ENCODE measurements at places on chromosomes 2 and 18.
A peak's percentile ranks its signal among the peaks of the same experiment; 100 is the strongest.

DNA sequence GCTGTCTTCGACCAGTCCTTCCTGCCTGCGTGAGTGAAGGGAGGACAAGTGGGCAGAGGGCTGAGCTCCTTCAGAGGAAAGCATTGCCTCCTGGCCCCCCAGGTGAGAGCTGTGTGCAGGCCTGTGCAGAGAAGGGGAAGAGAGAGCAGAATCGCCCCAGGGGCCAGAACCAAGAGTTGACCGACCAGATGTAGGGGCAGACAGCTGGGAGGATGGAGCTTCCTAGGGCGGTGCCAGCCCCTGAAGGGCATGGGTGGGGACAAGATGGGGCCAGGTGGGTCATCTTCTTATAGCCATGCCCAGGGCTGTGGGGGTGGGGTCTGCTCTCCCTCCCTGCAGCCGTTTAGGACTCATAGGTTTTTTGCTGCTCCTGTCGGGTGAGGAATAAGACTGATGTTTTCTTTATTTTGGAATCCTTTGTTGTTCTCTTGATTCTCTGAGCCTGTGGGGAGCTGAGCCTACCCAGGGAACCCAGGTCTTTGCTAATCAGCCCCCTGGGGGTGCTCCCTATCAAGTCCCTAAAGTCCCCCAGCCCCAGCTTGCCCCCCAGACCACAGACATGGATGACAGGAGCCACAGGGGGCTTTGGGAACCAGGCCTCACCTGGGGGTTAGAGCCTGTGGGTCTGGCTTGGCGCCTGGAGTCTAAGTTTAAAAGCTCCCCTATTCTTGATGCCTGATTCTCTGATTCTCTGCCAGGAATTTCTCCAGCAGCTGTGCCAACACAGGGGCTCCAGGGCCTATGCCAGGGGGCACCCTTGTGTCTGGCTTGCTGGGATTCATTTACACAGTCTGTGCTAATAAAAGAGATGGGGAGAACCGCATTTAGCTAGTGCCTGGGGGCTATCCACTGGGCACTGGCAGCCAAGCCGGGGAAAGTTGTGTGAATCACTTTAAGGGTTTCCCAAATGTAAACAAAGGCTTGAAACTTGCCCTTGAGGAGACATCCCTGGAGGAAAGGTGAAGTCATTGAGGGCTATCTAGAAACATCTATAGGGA is 9.3 kb upstream of the EFHD1 start:
- no peak for DNase-seq

GRCh38 chr2:215002500-215002899 is 135.9 kb downstream of the ABCA12 start:
- DNase-seq: peak; percentile 33

- DNase-seq: no peak
Measured at GRCh38 chr2:63488118-63488713, 100.1 kb downstream of the WDPCP start.

GRCh38 chr2:151289972-151290866 is 751 bp upstream of the NMI start:
- peak; percentile 36 for DNase-seq

GRCh38 chr2:3827673-3828575 is 124.5 kb downstream of the DCDC2C start:
- DNase-seq: peak; percentile 21

- no peak for DNase-seq
Measured at GRCh38 chr2:33287507-33288005, 188.9 kb upstream of the RASGRP3 start.

DNA sequence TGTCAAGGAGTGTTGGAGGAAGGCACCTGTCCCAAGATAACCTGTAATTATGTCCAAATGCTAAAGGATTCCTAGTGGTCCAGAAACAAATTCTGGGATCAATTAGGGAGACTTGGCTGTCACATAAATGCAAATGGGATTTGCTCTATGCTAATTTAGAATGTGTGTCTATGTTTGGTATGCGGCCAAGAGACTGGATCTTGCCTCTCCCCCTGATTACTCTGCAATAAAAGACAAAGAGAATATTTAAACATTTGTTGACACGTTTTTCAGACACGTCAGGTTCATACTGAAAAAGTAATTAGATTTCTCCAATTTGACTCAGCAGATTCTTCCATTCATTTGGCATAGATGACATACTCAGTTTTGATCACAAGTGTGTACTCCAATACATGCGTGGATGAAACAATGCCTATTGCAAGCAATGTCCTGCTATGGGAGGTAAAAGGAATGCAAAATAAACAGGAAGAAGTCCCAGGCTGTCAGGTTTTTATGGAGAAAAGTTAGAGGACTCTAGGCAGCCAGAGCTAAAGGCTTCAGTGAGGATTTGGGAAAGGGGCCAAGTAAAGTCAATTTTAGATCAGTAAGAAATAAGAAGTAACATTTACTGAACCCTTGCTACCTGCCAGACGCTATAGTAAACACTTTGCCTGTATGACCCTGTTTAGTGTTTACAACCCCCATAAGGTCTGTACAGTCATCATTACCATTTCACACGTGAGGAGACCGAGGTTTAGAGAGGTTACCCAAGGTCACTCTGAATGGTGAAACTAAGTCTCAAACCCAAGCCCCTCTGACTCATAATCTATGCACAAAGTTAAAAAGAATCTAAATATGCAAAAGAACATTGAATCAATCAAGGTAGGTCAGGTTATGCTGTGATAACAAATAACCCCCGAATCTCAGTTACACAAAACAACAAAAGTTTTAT is 7.8 kb downstream of the ANTXR1 start:
- DNase-seq: no peak

DNA sequence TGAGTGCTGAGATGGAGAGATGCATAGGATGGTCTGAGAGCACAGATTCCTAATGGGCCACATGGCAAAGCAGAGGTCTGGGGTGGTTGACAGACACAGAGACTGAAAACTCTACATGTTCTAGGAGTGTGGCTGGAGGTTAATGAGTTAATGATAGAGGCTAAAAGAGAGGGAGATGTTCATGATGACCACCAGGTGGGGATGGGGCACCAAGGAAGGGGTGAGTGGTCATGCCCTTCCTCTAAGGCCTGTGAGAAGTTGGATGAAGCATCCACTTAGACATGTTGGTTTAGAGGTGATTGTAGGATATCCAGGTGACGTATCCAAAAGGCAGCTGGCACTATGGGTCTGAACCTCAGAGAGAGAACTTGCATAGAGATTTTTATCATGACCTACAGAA is 102.1 kb downstream of the LRP2 start:
- peak; percentile 12 for DNase-seq

DNA sequence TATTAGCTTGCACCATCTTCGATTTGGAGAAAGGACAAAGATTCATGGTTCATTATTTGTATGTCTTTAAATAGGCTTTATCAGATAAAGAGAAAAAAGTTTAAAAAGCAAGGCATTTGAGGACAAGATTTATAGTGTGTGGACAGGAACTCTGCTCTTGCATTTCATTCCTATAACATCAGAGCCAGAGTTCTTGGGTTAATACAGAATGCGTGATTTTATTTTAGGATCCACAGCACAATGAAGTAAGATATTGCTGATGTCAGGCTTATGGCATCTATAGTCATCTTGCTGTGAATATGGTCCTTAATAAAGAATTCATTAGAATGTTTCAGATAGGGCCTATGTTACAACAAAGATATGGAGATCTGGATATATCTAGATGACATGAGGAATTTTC is 19.7 kb downstream of the RASGRP3 start:
- DNase-seq: no peak

DNA sequence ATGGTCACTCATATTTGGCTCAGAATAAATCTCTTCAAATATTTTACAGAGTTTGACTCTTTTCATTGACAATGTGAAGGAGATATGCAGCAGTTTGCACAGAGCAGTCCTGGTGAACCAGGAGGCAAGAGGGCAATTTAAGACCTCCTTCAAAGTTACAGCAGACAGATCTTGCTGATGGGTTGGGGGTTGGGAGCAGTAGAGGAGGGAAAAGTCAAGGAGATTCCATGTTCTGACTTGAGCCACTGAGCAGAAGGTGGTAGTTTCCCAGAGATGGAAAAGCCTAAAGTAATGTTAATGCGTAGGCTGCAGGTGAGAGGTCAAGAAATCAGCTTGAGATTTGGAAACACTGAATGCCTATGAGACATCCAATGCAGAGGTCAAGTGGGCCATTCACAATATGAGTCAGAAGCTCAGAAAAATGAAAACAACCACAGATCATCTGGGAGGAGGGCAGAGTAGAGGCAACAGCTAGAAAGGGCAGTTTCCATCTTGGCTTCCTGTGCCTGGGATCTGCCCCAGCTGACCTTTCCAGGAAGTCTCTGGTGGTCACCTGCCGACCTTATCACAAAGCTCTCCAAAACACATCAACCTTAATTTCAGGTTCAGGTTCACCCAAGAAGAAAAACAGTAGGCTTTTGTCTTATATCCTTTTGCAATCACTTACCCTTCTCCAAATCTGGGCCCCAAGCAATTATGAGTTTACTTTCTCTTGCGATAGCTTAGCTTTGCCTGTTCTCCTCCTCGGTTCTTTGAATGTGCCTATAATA is 197.5 kb upstream of the ARL4C start:
- DNase-seq: no peak

- peak; percentile 73 for DNase-seq
Measured at GRCh38 chr2:23939987-23940717, at the start of gene UBXN2A. Gene UBXN2A (plus strand): TSS chr2:23940463. CDS start chr2:23958315, 17,852 bp downstream.

DNA sequence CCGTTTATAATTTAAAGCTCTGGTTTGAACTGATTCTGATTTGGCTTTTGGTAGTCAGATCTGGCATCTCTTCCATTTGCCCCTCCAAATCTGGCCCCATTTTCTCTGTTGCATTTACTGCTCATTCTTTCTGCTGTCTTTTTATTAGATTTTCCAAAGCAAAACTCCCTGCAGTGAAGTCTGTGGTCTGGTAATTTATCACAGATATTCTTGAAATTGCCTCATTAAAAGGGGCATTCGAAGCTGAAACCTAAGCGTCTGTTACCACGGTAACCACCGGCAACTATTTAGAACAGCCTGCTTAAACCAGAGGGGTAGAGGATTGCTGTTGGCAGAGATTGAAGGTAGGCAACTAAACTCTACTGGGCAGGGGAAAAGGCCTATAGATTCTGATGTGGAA is 111.5 kb upstream of the UPP2 start:
- no peak for DNase-seq

GRCh38 chr2:46179037-46179621 is 118.1 kb upstream of the EPAS1 start:
- DNase-seq: peak; percentile 74

GRCh38 chr18:34576622-34577021 is 133.5 kb upstream of the DTNA start:
- no peak for DNase-seq

DNA sequence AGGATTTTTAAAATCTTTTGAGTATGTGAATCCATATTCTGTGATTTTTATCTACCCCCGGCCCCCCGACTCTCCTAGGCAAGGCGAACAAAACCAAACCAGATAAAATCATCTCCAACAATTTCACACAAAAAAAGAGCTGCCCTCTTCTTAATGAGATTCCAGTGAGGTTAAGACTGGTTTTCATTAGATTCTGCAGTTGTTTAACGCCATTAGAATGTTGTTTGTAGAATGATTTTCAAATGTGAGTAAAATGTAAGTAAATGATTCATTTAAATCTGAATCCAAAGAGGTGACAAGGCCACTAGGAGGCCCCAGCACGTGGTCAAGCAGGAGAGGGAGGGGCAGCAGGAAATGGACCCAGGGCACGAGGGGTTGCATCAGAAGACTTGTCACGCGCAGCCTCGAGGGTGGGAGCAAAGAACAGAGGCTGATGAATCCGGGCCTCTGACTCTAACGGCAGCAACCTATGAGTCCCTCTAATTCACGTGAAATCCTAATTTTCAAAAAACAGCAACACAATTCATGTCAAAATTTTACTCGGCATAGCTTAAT is 24.3 kb upstream of the KLHL29 start:
- peak; percentile 81 for DNase-seq

GRCh38 chr2:148430101-148430500 is 214.4 kb upstream of the EPC2 start:
- no peak for DNase-seq

DNA sequence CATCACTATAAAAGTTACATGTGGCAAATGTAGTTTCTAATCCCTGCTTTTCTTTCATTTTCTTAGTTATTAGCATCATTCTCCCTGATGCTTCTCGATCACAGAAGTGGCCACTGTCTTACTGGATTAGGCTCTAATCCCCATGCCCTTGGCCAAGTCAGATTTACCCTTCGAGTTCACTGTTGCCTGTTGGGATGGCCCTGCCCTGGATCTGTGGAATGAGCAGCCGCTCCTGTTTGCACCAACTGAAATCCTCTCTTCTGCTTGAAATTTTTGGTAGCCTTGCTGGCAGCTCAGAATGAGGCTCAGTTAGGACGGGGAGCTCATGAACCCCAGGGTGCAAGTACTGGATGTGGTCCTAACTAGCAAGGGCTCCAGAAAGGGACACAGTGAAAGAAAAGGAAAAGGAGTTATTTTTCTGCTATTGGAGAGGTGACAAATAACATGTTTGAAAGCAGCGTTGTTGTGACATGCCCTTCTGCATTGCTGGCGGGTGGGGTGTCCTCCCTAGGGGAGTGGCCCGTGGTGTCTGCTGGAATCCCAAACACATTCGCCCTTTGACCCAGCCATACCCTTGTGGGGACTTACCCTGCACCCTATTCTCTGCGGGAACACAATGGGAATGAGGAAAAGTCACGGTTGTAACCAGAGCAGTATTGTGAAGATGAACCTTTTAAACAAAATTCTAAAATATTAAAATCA is 34.5 kb downstream of the RBFA start:
- DNase-seq: no peak

DNA sequence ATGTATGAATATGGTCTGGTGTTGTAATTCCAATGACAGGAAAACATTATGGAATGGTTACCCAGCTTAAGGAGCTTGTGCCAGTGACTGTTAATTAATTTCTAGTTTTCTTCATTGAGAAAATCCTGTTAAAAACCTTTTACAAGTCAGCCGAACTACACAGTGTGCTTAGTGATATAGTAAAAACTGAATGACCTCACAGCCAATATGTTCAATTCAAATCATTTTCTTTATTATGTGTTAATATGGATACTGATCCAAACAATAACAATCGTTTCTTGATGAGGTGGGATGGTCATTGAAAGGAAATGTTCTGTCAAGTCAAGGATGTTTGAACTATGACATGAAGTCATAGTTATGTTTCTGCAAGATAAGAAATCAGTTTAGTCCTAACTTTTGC is 41.6 kb upstream of the RMDN2 start:
- DNase-seq: no peak

DNA sequence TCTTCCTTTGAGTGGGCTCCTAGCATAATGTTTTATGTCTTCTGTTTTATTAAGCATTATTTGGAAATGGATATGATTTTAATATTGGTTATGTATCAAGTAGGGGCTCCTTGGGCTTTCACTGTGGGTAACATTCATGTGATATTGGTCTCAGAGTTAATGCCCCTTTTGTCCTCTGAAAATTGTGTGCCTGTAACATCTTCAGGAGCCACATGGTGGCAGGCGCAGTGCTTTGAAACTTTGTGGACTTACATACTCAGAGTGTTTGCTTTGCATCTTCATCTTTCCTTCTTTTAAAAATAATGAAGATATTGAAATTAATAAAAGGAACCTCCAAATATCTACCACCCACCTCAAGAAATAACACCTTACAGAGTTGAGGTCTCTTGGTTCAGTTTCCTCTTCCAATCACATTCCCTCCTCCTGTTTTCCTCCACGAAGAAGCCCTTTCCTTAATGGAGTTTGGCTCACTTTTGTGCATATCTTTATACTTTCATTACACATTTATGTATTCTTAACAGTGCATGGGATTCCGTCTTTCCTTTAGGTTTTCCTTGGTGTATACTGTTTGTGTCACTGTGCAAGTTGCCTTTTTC is 73.5 kb downstream of the LIMS1 start:
- peak; percentile 55 for DNase-seq

GRCh38 chr2:151258121-151258520 is 3.5 kb downstream of the RBM43 start:
- no peak for DNase-seq
